ENCODE measurements at places on chromosomes 2 and 18.

- no peak for DNase-seq
Observed at GRCh38 chr18:52569492-52569891, 229.5 kb downstream of the DCC start.

DNA sequence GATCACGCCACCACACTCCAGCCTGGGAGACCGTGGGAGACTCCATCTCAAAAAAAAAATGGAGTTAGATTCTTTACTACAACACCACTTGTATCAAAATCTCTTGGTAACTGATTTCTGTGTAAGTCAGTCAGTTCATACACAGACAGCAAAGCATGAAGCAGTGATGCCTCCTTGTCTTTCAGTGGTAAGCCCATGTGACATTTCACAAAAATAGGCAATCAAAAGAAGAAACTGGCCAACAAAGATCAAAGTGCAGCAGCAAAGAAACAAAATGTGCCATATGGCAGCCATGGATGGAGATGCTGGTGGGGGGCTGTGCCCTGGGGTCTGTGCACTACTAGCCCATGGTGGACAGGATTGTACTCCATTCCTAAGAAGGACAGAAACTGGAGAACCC lies 6.7 kb upstream of the RAB12 start:
- no peak for DNase-seq

DNA sequence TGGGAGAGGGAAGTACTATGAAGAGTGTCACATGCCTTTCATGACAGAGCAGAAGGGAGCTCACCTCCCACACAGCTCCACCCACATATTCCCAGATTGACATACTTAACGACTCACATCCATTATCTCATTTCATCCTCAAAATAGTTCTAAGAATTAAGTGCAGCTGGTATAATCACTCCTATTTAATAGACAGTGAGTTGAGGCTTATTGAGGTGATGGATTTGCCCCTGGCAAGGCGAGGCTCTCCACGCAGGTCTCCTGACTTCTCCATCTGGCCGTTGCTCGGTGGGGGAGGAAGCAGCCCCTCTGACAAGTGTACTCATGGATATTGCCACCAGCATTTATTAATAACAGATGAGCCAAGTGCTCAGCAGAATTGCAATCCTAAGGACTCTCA lies 81.4 kb downstream of the TGOLN2 start:
- DNase-seq, result peak; percentile 41

- no peak for DNase-seq
Observed at GRCh38 chr18:45073556-45073955, 392.9 kb downstream of the SETBP1 start.

GRCh38 chr2:85009019-85009618 lies 38.2 kb downstream of the KCMF1 start:
- no peak for DNase-seq

DNA sequence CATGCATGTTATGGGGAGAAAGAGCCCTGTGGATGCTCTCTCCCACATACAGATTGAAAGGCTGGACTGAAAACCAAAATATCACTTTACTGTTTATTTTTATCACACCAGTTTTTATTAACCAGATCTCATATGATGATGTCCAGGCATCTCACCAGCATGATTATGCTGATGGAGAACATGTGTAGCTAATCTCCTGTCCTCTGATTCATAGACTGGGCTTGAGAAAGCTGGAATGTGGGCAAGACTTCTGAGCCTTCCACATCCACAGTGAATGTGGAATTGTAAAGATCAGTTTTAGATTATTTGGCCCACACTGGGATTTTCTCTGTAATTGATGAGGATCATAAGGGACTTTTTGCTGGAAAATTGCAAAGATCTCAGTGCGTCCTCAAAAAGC lies 137.9 kb downstream of the ICOS start:
- no peak for DNase-seq

GRCh38 chr2:101419096-101419663 lies 31.9 kb upstream of the CREG2 start:
- no peak for DNase-seq

GRCh38 chr18:21336846-21337245 lies 94.8 kb downstream of the GREB1L start:
- DNase-seq, result no peak

DNA sequence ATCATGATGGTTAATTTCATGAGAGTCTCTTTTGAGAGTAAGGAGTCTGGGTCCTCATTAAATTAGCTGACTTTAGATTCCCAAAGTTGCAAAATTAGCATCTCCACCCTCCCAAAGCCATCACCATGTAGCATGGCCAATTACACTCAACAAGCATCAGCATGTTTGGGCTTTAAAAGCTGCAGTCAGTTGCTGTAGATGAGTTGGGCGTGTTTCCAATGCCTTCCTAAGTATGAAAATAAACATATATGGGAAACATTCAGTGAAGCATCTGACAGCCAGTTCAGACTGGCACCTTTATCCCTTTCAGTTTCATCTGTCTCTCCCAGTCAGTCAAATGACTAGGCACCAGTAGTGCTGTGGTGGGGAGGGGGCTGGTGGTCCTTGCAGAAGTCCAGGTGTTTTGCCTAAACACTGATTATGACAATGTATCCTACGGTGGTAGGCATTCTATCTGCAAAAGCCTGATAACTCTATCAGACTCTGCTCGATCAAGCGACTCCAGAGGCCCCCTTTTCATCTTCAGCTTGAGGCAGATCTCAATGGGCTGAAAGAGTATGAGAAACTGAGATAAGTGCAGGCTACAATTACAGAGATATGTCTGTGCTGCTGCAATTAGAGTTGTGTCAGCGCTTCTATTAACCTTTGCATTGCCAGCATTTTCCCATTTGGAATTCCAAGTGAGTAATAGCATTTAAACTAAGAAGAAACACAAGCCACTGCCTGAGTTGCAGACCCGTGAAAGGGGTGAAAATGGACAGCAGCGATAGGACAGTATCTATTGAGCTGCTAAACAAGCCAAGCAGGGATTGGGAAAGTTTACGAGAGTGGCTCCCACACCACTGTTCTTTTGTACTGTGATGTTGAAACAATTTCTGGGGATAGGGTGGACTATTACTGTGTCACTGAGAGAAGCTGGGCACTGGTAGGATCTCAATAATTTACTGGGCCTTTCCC lies 67.3 kb upstream of the SPOPL start:
- no peak for DNase-seq

GRCh38 chr2:233857511-233858141 lies 3.3 kb upstream of the HJURP start:
- DNase-seq, result peak; percentile 41

GRCh38 chr18:72895548-72895947 lies 27.8 kb upstream of the NETO1 start:
- no peak for DNase-seq

Measured in NCI-H146 (cell line).